Fibroblast of gingiva (primary cell): ENCODE measurements at places on chromosomes 6 and 20.

GRCh38 chr20:32231847-32232246 lies 24.2 kb downstream of the POFUT1 start:
- DNase-seq: no peak

DNA sequence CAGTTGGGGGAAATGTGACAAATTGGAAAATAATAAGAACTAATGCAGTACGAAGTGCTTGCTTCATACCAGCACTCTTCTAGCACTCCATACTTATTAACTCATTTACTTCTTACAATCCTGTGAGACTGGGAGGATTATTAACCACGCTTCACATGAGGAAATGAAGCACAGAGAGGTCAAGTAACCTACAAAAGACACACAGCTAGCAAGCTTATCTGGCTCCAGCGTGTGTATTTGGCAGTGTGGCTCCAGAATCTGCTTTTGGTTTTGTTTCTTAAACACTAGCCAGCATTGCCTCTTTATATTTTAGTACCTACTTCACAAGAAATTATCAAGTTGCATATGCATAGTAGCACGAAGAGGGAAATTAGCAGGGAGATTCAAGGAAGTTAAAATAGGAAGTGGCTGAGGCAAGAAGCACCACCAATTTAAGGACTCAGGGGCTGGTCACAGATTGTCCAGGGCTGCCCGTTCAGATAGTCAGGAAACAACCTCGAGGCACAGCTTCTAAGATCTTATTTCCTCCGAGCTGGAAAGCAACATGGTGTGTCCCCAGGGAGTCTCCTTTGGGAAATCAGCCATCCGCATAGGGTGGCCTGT lies 302.7 kb upstream of the PRDM1 start:
- DNase-seq: no peak

DNA sequence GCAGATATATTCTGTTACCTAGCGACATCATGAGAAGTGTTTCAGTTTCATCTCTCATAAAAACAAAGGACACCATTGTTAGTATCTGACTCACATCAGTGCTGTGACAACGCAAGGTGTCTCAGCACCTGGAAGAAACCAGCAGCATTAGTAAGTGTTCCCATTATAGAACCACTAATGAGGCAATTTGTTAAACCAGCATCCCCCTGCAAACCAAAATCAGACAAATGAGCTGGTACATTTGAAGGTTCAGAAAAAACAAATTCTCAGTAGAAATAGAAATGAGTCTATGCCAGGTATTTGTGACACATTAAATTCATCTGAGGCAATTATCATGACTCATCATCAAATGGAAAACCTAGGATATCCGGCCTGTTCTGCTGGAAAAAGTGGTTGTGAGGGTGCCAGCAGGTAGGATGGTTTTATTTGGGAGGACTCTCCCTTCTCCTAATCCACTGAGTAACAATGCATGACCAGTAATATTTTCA lies 151.7 kb downstream of the TMEM200A start:
- no peak for DNase-seq

- no peak for DNase-seq
Observed at GRCh38 chr6:155313602-155314091, 637 bp downstream of the TFB1M start.

DNA sequence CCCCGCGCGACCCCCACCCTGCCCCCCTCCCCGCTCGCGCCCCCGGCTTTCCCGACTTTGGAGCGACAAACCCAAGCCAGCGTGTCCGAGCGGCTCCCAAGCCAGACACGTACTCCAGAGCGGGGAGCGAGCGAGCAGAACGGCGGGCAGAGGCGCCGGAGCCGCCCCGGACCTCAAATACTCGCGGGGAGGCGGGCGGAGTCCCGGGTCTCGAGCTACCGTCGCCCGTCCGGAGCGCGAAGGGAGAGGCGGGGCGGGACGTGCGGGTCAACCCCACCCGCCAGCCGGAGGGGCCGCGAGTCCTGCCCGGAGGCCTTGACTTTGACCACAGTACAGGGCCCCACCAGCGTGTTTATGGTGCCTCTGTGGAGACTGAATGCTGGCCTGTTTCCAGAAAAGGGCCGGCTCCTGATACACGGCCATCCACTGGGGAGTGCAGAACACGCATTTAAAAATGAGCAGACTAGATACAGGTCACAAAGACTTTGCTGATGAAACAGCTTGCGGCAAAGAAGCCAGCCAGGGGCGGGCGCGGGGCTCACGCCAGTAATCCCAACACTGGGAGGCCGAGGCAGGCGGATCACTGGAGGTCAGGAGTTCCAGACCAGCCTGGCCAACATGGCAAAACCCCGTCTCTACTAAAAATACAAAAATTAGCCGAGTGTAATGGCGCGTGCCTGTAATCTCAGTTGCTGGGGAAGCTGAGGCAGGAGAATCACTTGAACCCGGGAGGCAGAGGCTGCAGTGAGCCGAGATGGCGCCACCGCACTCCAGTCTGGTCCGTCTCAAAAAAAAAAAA lies at the start of gene SERPINB6:
Gene SERPINB6 (minus strand): TSS at position 148 of the 799 bp plus-strand sequence. CDS start 12,235 bp downstream, outside the sequence.
- DNase-seq: peak; percentile 88

DNA sequence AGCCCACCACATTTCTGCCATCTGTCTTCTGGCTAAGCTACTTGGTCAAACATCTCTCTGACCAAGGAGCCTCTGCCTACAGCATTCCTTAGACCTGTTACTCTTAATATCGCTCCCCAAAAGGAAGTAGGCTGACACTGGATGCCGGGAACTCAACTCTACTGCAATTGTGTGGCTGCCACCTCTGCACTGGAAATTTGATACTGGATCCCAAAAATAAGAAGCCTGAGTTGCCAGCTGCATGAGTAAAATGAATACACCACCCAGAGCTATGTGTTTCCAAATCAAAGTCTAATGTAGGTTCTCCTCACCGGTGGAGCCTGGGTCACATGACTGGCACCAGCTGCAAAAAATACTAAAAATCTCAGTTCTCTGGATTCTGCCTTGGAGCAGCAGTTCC lies 36.9 kb downstream of the UNC5CL start:
- no peak for DNase-seq

DNA sequence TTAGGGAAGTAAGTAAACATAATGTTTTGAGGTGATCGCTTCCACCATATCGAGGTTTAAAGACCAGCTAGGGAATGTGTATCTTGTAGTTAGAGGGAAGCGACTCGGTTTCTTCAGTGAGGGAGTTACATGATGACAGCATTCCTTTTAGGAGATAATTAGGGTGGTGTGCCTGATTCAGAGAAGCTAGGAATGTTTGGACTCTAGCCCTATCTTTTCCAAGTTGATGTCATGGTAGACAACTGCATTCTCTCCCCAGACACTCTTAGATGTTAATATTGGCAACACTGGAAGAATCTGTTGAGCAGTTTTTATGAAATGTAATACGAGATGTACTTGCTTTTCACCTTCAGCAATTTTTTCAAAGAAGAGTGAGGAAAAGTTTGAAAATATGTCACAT lies 12.9 kb upstream of the HIVEP1 start:
- DNase-seq: no peak

GRCh38 chr6:113432521-113433334 lies 424.4 kb upstream of the MARCKS start:
- DNase-seq: peak; percentile 68

DNA sequence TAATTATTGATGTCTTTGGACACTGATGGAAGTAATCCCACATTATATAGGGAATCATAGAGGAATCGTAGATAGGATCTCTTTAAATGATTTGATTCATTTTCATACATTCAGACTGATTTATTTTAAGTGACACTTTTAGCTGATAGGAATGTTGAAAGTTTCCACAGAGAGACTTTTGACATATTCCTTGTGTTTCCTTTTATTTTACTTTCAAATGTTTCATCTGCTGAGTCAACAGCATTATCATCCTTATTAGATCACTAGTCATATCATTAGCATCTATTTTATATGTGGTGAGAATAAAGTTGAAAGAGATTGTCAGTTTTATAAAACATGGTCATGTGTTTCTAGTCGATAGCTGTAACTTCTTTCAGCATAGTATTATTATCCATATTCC lies 13.4 kb downstream of the DCBLD1 start:
- DNase-seq: peak; percentile 19

DNA sequence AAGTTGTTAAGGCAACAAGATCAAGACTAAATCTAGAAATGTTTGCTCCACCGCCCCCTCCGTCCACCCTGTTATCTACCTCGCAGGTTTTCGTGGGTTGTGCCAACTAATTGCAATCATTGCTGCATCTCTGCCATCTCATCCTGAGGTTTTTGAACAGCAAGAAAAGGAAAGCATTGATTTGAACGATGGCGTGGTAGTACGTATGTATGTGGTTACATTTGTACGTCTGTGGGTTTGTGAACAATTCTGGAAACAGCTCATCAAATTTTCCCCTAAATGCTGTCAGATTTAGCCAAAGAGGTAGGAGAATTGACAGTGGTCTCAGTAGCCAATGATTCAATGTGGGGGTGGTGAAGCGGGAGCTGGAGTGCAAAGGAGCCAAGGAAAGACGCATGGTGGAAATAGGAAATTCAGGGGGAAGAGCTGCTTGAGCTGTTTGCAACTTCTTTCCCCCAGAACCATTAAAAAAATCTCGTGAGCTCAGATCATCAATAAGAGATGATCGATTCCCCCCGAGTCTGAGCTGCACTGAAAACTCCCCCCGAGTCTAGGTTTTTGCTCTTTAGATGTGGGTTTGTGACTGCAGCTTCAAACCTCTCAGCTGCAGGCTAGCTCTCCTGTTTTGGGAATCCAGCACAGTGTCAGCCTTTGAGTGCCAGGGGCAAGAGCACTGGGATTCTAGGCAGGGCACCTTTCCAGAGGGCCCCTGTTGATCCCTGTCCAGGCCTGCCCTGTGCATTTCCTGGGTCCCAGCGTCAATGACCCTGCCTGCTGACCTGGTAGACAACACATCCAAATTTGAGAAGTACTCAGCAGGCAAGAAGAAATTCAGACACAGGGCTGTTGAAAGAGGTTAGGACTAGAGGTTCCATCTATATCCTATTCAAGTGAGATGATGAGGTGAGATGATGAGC lies 72.6 kb upstream of the LY86 start:
- DNase-seq: no peak

DNA sequence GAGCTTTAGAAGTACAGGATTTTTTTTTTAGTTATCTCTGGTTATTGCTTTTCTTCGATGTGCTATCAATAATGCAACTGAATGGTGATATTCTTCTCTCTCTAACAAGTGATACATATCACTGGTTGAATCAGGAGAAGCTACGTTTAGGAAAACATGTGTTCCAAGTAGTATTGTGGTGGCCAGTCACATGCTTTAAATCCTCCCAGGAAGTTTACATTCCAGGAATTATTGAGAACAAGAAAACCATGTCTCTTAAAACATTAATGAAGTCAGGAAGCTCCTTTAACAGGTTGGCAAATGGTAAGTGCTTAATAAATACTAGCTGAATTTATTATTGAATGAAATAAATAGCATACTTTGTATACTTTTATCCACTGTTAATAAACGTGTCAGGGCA lies 371.1 kb downstream of the BCKDHB start:
- peak; percentile 40 for DNase-seq

DNA sequence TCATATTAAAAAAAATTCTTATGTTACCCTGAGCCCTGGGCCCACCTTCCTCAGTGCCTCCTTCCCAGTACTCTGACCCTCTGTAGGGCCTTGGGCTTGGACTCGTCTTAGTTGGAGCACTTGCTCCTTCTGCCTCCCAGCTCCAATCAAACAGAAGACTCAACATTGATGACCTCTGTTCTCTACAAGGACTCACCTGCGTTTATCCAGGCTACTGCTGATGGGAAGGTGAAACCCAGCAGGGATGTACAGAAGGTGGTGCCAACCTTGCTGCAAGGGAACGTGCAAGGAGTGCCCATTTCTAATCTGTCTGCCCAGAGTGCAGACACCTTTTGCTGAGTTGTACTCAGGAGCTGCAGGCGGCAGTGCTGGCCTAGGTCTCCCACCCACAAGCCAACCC lies 38.9 kb downstream of the FYN start:
- DNase-seq: no peak

- DNase-seq: no peak
Observed at GRCh38 chr20:23279836-23280235, 70.8 kb upstream of the NXT1 start.

- DNase-seq: no peak
Observed at GRCh38 chr20:59670786-59671492, 66.6 kb downstream of the PHACTR3 start.

- peak; percentile 52 for DNase-seq
Observed at GRCh38 chr20:62914970-62915457, 11.3 kb downstream of the DIDO1 start.

- DNase-seq: peak; percentile 26
Observed at GRCh38 chr20:22020201-22020600, 314.7 kb downstream of the PAX1 start.

GRCh38 chr6:118645395-118645794 lies 6.0 kb downstream of the CEP85L start:
- DNase-seq: no peak

DNA sequence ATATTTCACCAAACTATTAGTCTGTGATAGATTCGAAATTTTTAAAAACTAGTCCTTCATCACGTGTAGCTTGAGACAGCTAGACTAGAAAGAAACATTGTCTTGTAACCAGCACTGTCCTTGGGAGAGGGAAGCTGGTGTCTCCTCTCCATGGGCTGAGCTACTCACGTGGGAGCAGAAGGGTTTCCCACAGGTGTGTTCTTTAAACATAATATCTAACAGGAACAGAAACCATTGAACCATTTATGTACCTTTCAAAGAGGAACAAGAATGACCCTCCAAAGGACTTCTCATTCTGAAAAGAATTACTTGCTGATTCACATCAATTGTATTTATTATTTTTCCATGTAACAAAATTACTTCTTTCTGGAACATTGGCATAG lies 72.4 kb upstream of the SYNJ2 start:
- DNase-seq: no peak

GRCh38 chr6:10991115-10991514 lies 53.0 kb downstream of the ELOVL2 start:
- DNase-seq: no peak

- no peak for DNase-seq
Observed at GRCh38 chr20:46122516-46123481, 4.7 kb downstream of the CD40 start.

DNA sequence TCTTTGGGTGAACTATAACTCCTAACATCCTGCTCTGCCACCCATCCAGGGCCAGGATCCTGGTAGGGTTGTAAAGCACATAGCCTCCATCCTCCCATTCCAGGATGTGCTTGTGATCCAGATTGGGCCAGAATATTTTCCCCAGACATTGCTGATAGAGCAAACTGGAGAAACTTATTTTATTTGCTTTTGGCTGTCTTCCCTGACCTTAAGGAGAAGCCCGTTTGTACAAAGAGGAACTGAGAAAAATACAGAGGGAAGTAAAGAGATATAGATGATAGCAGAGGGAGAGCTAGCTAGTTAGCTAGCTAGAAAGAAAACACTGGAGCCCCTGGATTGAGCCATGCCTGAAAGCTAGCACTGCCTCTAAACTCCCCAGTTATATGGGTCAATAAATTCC lies 9.0 kb upstream of the HDAC2 start:
- DNase-seq: no peak

DNA sequence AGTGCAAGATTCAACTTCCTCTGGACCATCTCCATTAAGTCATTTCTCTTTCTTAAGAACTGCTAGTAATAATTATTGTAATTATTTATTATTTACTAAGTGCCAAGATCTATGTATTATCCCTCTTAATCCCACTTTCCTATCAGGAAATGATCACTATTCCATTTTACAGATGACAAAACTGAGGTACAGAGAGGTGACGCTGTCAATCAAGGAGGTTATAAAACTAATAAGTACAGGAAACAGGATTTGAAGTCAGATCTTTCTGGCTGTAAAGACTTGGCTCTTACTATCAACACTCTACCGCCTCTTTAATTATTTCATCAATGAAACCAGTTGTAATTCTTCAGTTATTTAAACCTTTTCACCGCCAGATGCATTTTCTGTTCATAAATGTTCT lies 37.4 kb downstream of the BLOC1S5 start:
- no peak for DNase-seq
